ENCODE measurements at places on chromosomes 2 and 18.

DNA sequence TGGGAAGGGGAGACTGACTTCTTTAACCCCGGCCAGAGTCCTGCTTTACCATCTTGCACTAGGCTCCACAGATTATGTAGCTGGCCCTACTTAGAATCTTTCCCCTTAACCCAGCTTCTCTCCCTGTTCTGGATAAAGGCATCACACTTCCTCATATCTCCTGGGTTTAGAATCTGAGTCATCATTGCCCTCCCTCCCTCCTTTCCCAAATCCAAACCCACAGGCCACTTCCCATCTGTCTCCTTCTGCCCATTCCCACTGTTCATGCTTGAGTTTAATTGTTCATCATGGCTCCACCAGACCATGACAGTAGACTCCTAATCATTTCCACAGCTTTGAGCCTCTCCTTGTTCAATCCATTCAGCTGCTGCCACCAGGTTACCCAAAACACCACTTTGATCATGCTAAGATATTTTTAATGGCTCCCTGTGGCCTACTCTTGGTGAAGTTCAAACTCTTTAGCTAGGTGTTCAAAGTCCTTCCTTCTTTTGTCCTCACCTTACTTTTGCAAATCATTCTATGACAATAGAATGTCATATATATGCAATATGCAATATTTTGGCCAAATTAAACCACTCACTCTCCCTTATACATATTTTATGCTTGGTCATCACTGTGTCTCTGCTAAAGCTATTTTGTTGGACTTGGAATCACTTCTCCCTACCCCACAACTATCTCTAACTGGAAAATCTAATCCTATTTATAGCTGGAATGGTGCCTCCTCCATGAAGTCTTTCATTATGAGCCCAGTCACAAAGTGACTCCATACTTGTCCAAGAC, 5.5 kb downstream of the PDE11A start:
- no peak for DNase-seq

DNA sequence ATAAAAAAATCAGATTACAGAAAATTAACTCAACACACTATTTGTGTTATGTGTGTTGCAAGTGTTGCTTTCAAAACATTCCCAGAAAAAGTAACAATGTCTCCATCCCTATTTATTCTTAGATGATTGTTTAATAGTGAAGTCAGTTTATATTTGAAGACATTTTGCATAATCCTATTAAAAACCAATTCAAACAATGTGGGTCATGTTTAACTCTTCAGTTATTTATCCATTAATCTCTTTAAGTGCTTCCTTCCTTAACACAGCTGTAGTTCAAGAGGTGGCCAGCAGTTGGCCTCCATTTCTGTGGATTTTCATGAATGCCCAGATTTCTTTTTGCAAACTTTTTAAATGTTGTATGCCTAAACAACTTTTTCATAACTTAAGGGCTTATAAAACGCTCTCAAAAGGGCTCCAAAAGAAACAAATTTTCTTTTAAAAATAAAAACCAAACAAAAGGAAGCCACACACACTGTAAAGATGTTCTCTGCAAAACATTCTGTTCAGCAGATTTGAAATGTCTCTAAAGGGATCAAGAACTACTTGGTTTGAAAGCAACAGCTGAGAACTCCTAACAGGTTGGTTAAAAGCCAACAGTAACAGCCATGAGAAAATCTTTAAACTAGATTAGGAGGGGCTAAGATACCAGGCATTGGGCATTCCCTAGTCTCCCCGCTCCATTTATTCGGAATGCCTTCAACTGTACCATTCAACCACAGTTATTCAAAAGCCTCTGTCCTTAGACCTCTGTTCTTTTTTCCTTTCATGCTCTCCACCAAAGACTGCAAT, 71.5 kb downstream of the THADA start:
- DNase-seq = no peak

DNA sequence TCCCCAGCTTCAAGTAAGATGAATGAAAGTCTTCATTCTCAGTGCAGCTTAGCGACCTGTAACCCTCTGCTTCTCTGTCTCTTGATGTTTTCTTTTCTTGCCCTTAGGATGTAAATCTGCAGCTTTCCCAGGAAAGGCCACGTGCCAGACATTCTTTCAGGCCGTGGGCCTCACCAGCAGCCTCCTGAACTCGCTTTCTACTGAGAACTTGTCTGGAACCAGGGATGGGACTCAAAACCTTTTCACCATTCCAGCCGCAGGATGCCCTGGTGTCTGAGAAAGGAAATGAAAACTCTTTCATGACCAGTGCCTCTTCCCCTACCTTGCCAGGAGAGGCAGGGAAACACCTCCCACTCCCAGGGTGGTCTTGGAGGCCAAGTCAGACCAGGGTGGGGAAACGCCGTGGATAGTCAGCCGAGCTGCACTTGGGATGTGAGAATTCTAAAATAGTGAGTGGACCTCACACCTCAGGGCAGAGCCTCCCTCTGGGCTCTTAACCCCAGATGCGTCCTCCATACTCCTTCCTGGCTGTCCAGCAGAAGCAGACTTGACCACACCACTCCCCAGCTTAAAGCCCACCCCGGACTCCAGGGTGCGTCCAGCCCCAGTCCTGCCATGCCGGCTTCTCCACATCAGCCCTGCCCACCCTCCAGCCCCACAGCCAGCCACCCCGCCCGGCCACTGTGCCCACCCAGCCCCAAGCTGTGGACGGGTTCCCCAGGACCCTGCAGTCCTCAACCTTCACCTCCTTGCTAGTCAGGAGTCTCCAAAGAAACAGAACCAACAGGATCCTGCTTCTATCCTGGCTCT, 115.5 kb downstream of the TWIST2 start:
- DNase-seq = no peak

GRCh38 chr2:177530561-177530960, 138.0 kb downstream of the AGPS start:
- DNase-seq = no peak

GRCh38 chr2:113965644-113966043, 75.8 kb downstream of the ACTR3 start:
- no peak for DNase-seq

DNA sequence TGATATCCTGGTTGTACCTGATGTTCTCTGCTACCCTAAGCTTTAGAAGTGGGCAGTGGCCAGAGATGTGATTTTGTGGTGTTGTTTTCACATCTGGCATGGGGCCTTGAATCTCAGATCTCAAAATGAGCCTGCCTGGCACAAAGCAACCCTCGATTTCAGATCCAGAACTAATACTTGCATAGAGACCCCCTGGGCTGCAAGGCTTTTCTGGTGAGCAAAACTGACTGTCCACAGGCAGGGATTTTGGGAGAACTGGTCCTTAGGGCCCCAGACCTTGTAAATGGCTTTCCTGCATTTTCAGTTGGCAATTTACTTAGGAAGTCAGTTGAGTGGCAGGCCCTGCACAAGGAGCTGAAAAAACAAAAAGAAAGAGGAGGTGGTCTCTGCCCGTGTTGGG, 265.3 kb downstream of the MYCN start:
- no peak for DNase-seq

GRCh38 chr2:9656270-9656766, 25.5 kb upstream of the YWHAQ start:
- DNase-seq = peak; percentile 55

DNA sequence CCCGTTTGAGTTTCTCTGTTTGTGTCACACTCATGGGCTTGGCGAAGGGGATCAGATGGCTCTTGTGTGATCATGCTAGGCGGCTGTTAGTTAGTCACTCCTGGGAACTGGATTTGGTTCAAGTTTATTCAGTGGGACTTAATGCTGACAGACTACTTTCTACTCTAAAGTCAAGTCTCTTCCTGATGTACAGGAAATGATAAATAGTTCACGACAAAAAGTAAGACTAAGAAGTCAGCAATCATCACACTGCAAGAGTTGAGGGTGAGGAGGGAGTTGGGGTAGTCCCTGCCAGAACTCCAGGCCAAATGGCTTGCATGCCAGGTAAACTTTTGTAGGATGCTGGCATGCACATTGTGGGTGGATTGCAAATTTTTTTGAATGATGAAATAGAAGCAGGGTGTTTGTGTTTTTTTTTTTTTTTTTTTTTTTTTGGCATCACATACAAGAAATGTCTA, 25.1 kb upstream of the CCL20 start:
- no peak for DNase-seq

- no peak for DNase-seq
These were observed 37.6 kb downstream of the TGFBRAP1 start for GRCh38 chr2:105291981-105292380.

- no peak for DNase-seq
These were observed 1.6 kb upstream of the ANKRD44 start for GRCh38 chr2:197312186-197312585.

- no peak for DNase-seq
These were observed 164.2 kb downstream of the VWC2L start for GRCh38 chr2:214575030-214575429.

DNA sequence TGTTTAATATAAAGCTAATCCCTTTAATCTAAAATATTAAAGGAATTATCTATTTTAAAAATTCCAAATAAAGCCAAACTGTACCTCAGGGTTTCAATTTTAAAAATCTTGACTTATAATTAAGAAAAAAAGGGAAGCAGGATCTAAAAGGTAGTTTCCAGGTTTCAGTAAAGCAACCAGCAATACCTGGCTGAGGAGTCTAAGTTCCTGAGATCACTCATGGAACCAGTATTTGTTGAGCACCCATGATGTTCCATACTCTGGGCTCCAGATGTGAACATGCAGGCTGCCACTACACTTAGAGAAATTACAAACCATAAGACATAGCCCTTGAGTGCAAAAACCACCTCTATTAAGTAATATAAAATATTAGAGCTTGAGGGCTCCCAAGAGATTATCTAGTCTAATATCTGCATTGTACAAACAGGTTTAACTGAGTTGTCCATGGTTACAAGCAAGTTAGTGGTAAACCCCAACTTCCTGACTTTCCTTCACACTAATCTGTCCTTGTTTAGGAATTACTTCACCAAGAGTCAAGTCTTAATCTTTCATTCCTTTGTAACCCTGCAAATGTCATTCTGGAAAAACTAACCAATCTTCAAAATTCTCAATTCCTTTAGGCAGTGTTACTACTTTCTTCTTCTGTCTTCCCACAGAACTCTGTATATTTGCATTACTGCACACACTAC, 49.2 kb downstream of the CLASP1 start:
- no peak for DNase-seq

GRCh38 chr2:130836501-130837174, at the start of gene ARHGEF4:
Gene ARHGEF4, plus strand, starts transcription at chr2:130836914. Its CDS starts 40 bp downstream, at chr2:130836954.
- DNase-seq = no peak

GRCh38 chr2:110157153-110157793, 41.7 kb upstream of the MALL start:
- no peak for DNase-seq

DNA sequence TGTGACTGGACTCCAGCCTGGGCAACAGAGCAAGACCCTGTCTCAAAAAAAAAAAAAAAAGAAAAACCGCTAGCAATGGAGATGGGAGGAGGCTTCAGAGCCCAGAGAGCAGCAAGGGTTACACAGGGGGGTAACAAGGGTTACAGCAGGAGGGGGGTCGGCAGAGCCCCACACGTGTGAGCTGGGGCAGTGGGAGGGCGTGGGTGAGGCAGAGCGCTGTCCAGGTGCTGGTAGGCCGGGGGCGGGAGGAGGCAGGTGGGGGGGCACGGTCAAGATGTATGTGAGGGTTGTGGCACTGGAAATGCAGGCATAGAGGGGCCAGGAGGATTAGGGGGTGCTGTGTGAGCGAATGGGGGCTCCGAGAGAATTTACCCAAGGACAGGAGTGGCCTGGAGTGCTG, 3.4 kb downstream of the MZT2B start:
- no peak for DNase-seq

GRCh38 chr2:188527581-188527993, 235.9 kb downstream of the GULP1 start:
- no peak for DNase-seq

DNA sequence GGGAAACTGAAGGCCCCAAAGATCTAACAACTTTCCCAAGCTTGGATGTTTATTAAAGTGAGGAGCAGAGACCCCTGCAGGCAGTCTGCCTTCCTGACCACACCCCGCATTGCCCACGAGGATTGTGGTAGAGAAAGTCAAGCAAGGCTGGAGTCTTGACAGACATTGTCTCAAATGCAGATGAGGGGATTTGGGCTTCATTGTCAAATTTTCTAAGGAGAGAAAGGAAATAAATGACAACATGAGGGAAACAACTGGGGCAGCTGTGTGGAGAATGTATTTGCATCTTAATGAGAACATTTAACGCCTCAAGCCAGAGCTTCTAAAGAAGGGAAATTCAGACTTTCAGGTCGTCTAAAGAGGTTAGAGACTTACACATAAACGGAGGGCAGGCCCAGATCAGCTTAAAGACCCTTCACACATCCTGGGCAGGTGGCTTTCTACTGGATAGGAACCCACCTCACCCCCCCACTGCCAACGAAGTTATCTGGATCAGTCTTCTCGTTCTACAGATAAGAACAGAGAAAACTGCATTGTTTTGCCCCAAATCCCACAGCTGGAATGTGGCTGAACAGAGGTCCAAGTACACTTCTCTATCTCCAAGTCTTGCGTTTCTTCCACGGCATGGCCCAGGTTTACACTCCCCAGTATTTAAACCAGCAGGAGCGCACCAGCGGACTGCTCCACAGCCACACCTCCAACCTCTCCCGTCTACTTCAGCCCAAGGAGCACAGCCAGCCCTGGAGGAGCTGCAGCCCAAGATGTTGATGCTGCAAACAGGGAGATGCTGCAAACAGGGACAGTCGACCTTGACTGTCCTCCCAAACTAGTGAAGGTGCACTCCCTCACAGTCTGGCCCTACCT, 16.2 kb upstream of the SCG2 start:
- no peak for DNase-seq

DNA sequence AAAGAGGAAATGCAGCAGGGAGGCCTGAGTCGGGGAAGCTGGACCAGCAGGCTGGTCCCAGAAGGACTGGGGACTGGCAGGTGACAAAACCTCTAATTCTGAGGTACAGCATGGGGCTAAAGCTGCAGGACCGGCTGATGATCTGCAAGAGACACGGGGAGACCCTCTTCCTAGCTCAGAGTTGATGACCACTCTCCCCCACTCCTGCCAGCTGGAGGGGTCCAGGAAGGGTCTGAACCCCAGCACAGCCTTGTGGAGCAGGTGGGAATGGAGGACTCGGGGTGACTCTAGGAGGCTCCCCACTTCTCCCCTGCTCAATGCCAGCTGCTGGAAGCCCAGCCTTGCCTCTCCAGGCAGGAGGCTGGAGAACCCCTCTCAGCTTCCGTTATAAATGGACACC, 67.7 kb downstream of the TWIST2 start:
- no peak for DNase-seq

DNA sequence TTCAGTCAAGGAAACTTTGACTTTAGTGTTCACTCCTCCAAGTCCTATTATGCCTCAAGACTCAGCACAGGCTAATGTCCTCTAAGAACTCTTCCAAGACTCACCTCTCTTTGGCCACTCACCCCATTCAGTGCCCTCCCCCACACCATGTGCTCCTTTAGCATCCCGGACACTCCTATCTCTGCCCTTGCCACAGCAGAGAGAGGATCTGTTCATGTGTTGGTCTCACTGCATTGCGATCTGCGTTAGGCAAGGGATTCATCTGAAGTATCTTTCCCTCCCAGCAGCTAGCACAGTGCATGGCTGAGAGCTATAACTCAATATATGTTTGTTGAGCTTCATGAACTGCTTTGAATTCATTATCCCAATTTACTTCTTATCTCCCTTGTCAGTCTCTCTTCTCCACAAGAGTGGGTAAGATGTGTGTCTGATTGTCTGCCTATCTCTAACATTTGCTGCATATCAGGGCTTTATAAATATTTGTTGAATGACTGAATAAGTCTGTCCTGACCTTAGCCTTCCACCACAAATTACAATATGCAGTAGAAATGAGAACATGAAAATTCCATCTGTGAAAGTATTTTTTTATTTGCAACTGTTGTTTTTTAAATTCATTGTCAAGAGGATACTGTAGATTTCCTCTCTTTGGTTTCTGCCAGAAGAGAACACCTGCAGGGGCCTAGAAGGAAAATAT, 179.9 kb upstream of the NCKAP5 start:
- no peak for DNase-seq
